K562 (cell line): ENCODE measurements at places on chromosomes 12 and 14.

- peak; percentile 35 for DNase-seq
Measured at GRCh38 chr12:15268927-15269552, 47.8 kb upstream of the RERG start.

GRCh38 chr12:49882851-49883464, 20.7 kb downstream of the FAIM2 start:
- no peak for DNase-seq

- no peak for DNase-seq
Measured at GRCh38 chr14:86938320-86938719, 1054.7 kb downstream of the GALC start.

DNA sequence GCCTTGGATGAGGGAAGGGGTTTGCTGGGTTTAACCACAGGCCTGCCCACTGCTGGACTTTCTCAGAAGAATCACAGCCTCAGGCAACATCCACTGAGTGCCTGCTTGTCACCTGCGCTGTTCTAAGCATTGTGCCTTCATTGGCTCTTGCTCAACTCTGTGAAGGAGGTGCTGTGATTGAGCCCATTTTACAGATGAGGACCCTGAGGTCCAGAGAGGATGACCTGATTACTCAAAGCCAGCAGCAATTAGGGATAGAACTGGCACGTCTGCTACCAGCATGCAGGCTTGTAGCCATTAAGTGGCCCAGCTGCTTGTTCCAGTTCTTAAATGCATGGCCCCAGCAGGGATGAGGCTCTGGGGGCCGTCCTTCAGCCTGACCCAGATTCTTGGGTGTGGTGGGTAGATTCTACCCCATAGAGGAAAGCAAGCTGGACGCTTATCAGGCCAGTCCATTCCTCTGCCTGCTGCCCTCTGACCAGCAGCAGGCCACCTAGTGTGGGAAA, 54.6 kb downstream of the ESRRB start:
- no peak for DNase-seq

DNA sequence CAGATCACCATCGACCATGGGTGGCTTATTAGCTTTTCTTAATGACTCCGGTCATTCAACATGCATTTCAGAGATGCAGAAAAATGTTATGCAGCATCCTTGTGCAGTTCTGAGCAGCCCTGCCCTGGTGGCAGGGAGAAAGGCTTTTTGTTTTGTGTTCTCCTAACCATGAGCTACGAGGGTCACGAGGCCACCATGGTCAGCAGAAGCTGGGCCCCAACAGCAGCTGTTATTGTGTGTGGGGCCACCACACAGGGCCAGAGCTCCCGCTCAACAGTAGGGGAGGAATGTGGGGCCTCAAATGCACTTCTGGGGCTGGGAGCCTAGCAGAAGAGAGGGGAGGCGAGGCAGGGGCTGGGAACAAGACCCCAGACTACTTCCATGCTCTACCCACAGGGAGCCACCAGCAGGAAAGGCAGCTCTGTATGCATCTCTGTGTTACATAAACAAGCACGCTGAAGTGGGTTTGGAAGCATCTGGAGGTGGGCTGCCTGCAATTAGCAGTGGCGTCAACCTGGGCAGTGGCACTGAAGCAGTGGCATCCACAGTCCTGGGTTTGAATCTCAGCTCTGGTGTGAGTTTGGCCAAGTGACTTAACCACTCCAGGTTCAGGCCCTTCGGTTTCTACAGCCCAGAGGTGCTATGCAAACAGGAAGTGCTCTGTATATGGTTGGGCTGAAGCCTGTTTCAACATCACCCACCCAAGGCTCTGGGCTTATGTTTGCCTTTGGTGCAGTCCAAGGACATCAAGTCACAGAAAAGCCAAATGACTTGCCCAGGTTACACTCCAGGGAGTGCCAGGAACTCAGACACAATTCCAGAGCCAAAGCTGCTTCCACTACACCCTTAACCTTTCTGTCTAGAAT, 16.3 kb downstream of the GLTP start:
- no peak for DNase-seq

DNA sequence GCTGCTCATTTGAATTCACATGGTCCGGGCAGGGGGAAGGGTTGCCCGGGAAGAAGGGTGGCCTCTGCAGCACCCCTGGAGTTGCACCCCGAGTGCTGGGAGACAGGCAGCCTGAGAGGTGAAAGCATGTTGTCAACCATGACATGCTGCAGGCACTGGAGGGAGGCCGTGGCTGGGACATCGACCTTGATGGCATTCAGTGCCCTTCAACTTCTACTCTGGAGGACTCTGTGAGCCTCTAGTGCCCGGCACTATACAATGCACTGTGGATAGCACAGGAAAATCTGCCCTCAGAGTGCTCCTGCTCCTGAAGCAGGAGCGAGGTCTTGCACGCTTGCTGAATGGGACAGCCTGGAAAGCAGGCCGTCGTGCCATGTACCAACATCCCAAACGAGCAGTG, 359.3 kb upstream of the FKBP4 start:
- no peak for DNase-seq

- DNase-seq, result no peak
Measured at GRCh38 chr14:32934881-32935633, 3.6 kb upstream of the NPAS3 start.

DNA sequence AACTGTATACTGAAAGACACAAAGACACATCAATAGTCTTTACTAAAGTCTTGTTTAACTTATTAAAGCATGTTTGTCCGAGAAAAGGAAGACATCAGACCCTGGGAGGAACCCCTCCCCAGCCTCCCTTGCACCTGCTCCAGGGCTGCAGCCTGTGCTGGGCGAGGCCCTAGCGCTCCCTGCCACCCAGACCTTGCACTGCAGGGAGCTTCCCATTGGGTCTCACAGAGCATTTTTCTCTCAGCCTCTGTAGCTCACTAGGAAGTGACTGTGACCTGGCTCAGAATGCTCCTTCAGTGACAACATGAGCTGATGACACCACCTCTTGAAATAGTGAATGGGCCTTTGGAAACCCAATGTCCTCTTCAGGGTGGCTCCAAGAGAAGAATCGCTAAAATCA, 461.2 kb downstream of the TMEM121 start:
- no peak for DNase-seq

GRCh38 chr12:59619461-59620240, 23.8 kb downstream of the SLC16A7 start:
- no peak for DNase-seq

DNA sequence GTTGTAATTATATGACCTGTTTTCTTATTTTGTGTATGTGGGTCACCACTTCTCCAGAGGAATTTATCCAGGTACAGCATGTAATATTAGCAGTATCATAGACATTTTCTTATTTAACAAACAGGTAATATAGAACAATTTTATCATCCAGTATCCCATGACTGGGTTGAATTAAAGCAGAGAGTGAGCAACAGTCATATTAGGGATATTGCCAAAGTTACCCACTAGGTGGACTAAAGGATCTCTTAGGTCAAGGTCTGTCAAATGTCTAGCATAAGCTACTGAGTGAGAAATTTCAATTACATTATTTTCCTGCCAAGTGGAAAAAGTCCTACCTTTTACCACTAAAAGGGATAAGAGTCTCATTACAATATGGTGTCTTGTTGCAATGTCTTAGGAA, 62.1 kb upstream of the TRIM9 start:
- no peak for DNase-seq

DNA sequence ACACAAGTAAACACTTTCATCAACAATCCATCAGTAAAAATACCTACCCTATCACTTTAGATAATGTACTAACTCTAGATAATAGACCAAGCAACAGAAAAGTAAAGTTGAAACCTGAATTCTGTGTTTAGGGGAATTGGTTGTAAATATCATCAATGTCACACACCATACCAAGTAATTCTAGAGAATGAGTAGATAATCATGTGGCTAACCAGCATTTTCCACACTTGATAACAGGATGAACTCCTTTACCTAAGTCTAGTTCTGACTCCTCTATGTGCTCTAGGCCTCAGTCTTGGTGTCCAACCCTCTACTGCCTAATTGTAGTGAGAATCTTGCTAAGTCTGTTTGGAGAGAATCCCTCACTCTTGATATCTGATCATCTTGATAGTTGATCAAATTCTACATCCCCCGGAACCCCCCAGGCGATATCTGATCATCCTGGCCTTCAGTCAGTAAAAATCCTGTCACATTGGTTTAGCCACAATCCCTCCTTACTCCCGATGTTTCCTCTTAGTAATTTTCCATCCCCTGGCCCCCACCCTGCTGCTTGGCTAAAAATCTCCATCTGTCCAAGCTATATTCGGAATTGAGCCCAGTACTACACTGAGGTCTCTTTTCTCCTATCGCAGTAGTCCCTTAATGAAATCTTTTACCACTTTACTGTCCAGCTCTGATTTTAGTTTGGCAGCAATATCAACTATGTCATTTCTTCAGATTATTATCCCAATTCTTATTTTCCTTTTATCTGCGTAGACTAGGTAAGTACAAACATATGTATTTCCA, 3.4 kb upstream of the SLCO1A2 start:
- no peak for DNase-seq

- DNase-seq, result no peak
Measured at GRCh38 chr14:52906141-52906601, 44.7 kb downstream of the FERMT2 start.

DNA sequence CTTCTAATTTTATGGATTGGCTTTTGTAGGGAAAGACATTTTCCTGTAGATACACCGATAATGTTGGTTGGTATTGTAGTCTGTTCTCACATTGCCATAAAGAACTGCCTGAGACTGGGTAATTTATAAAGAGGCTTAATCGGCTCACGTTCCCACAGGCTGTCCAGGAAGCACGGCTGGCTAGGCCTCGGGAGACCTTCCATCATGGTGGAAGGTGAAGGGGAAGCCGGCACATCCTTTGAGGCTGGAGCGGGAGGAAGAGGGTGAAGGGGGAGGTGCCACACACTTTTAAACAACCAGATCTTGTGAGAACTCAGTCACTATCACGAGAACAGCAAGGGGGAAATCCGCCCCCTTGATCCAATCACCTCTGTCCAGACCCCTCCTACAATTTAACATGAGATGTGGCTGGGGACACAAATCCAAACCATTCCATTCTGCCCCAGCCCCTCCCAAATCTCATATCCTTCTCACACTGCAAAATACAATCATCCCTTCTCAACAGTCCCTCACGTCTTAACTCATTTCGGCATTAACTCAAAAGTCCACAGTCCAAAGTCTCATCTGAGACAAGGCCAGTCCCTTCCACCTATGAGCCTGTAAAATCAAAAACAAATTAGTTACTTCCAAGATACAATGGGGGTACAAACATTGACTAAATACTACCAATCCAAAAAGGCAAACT, 66.7 kb upstream of the EIF5 start:
- no peak for DNase-seq

GRCh38 chr12:43914391-43914790, 78.5 kb downstream of the TMEM117 start:
- no peak for DNase-seq

DNA sequence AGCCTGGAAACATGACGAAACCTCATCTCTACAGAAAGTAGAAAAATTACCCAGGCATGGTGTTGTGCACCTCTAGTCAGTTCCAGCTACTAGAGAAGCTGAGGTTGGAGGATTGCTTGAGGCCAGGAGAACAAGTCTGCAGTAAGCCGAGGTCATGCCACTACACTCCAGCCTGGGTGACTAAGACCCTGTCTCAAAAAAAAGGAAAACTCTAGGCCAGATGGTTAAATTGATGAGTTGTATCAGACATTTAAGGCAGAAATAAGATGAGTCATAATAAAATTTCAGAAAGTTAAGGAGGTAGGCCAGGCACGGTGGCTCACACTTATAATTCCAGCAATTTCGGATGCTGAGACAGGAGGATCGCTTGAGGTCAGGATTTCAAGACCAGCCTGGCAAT, 10.7 kb downstream of the EIF2S1 start:
- no peak for DNase-seq

- DNase-seq, result no peak
Measured at GRCh38 chr12:45708901-45709300, 20.6 kb upstream of the ARID2 start.

DNA sequence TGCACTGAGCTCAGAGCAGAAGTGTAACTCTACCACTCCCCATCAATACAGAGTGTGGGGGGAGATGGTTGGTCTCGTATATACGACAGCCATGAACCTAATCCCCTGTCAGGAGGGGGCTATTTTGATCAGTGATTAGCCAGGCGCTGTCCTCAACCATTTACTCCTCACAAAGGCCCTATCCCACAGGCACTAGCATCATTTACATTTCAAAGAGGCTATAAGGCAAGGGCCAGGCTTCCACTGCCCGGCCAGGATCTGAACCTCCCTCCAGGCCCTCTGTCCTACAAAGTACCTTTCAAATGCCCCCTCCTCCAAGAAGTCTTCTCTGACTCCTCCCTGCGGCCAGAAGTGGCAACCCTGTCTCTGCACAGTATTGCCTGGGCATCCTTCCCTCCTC, 74.7 kb downstream of the ITPK1 start:
- DNase-seq, result no peak

DNA sequence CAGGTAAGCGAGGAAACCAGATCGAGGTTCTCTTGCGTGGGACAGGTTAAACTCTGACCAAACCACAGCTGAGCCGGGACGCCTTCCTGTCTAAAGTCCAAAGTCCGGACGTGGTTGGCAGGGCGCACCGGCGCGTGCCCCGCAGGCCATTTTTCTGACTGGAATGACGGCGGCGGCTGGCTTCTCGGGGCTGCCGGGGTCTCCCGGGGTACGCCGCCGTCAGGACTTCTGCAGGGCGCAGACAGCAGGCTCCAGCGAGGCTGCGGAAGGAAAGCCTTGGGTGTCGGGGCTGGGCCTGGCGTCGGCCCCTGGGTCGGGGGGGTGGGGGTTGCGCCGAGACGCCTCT, 32.8 kb downstream of the MIA2 start:
- peak; percentile 49 for DNase-seq

GRCh38 chr12:4152145-4152795, 121.3 kb upstream of the CCND2 start:
- DNase-seq, result no peak

GRCh38 chr14:95270203-95270602, 49.5 kb downstream of the CLMN start:
- DNase-seq, result no peak

DNA sequence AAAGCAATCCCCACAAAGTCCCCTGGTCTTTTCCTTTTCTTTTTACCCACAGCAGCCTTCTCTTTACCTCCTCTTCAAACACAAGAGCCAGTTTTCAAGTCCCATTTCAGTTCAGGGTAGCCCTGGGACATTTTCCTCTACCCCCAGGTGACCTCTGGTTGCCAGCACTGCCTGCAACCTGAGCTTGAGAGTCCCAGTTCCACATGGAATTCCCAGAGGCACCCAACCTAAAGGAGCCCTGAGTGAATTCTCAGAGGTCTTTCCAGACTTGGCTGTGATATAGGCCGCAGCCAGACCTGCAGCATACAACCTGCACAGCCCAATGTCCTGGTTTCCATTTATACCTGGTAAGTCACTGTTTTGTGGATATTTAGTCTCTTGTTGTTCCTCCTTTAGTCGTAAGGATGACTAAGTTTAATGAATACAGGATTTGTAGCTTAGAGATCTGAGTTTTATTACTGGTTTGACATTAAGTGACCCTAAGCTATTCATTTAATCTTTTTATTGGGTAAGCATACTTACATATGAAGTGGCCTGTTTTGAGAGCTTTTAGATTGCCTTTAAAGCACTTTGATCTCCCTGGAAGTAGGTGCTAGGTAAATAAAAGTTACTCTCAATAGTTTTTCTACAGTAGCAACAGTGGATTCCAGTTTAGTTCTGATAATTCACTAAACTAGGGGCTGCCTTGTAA, 159.8 kb downstream of the TGFB3 start:
- DNase-seq, result no peak
